Activated CD4-positive, CD25-positive, alpha-beta regulatory T cell (primary cell): ENCODE measurements at places on chromosomes 4 and X.

DNA sequence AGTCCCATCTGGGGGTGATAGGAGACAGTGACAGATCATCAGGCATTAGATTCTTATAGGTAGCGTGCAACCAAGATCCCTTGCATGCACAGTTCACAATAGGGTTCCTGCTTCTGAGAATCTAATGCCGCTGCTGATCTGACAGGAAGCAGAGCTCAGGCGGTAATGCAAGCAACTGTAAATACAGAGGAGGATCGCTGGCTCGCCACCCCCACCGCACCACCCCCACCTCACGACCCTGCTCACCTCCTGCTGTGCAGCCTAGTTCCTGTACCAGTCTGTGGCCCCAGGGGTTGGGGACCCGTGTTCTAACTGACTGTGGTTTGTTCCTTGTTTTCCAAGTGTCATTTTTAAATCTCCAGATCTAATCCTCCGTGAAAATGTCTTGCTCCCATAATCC lies 89.0 kb upstream of the MAPK10 start:
- no peak for DNase-seq

DNA sequence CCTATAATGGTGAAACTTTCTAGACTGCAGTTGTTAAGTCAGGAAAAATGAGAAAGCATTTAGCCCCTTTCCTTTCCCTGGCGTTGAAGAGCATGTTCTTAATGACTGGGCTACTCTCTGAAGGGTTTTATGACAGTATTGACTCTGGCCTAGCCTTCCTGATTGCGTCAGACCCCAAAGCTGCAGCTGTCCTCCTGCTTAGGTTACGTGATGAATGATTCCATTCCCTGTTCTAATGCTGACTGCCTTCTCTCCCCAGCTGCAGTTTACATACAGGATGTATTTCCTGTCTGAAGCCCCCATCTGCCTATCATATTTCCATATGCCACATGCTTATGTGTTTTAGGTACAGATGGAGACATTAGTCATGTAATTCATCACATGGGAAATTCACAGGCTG lies 105.8 kb upstream of the EGFL6 start:
- DNase-seq, result no peak

- DNase-seq, result no peak
Observed at GRCh38 chrX:52852110-52852860, 15.6 kb downstream of the XAGE3 start.

DNA sequence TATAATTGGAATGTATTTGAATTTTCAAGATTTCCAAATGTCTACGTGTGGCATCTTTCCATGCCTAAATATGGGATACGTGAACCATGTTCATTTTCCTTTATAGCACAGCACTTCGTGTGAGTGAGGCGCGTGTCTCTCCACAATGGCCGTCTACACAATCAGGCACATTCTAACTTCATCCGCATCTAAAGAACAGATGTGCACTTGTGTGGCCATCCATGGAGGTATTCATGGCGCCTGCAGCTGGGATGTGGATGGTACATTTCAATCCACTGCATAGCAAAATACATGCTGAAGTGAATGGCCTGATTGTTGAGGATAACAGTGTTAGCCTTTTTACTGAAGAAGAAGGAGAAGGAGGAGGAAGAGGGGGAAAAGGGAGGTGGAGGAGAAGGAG lies 34.5 kb upstream of the TRIM2 start:
- no peak for DNase-seq

DNA sequence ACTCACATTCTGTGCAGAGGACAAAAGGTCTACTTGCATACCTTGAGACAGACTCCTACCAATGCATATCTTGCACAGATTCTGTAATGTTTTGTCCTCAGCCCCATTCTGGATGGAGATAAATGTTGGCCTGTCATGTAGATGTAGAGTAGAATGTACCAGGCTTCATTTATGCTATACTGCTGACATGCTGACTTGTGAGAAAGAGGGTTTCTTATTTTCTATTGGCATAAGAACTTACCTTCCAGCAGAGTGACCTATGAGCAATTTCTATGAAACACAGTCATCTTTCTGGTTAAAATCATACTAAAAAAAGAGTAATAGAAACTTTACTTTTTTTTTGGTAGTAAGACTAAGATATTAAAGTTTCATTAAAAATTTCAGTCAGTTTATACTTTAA lies 17.2 kb downstream of the SLC4A4 start:
- no peak for DNase-seq

- DNase-seq, result no peak
Observed at GRCh38 chrX:136468391-136469103, 19.2 kb upstream of the BRS3 start.

DNA sequence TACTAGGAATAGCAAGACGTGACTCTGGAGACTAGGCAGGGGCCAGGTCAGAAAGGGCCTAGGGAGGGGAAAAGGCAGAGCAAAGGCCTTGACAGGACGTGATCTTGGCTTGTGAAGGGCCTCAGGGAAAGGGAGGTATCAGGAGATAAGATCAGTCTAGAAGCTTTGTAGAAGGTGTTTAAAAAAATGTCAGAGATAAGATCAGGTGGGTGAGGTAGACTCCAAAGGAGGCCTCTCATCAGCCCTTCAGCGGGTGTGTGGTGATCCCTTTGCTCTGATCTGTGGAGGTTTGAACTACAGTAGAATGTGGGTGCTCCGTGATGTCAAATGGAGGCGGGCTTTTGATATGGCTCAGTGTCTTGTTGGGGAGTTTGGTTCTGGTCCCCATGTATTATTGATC lies 78.8 kb upstream of the PRPS1 start:
- DNase-seq, result no peak

DNA sequence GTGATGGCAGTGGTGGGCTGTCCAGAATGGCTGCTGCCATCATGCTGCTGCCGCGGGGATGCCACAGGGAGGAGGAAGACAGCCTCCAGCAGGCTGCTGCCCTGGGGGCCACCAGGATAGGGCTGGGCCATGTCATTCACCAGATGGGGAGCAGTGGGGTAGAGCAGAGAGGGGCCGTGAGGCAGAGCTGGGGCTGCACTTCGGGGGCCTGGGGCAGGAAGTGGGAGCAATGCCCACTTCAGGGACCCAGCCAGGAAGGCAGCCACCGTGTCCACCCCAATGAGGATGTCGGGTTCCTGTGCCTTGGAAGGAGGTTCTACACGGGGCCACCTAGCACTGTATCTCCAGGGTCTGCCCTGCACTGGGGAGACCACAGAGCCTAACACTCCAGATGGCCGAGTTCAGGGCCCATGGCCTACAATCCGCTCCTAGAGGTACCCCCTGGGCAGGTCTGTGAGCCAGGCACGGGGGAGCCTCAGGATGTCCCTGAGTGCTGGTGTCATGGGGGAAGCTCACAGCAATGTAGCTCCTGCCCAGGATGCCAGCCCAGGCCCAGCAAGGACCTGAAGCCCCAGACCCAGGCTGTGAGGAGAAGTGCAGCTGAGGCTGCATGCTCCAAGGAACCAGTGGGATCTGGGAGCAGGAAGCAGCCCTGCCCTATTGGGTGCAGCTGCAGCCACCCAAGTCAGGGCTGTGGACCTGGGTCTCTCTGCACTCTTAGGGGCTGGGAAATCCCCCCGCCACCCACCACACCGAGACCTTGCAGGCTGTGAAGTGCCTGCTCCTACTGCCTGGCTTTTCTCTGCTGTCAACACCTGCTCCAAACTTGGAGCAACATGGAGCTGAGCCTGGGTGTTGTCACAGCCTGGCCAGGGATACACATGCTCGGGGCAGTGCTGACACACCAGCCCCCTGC lies 140.3 kb downstream of the PDHA2 start:
- no peak for DNase-seq

DNA sequence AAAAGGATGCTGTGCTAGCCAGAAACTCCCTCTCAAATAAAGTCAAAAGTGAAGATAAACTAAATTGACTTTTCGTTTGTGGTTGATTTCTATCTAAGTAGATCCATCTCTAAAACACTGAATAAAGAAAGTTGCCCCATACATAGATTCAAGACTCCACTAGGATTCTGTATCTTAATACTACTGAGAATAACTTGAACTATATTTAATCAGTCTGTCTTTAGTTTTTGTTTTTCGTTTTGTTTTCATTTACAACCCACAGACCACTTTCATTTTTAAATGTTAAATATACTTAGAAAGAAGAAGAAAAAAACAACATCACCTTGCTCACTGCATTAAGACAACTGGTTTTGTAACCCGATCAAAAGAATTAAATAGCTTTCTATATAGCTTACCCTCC lies 655.0 kb downstream of the RPA4 start:
- no peak for DNase-seq

GRCh38 chr4:84677995-84678394 lies 95.1 kb downstream of the CDS1 start:
- no peak for DNase-seq

DNA sequence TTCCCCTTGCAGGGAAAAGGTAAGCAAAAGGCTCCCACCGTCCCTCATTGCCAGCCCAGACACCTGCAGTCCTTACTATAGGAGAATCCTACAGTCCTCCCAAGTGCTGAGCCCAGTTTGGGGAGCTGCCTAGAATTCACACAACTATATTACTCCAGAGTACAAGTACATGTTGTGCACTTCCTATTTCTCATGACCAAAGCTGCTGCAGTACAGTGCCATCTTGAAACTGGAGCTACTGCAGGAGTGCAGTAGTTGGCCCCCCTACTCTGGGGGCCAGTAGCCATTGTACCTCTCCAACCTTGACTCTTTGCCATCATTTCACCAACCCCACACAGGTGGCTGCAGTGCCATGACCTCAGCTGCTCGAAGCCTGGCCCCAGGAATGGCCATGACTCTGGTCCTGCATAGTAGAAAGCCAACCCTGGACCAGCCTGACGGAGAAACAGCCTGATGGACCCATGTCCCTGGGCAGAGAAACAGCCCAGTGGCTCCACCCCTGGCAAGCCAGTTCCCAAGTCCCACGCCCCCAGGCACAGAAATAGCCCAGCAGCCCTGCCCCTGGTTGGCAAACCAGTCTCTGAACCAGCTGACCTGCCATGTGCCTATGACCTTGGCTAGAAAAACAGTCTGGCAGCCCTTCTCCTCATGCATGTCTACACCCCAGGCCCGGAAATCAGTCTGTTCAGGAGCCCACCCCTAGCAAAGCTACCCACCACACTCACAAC lies 51.9 kb downstream of the PHKA1 start:
- no peak for DNase-seq

GRCh38 chr4:98692411-98692810 lies 34.0 kb upstream of the TSPAN5 start:
- no peak for DNase-seq

DNA sequence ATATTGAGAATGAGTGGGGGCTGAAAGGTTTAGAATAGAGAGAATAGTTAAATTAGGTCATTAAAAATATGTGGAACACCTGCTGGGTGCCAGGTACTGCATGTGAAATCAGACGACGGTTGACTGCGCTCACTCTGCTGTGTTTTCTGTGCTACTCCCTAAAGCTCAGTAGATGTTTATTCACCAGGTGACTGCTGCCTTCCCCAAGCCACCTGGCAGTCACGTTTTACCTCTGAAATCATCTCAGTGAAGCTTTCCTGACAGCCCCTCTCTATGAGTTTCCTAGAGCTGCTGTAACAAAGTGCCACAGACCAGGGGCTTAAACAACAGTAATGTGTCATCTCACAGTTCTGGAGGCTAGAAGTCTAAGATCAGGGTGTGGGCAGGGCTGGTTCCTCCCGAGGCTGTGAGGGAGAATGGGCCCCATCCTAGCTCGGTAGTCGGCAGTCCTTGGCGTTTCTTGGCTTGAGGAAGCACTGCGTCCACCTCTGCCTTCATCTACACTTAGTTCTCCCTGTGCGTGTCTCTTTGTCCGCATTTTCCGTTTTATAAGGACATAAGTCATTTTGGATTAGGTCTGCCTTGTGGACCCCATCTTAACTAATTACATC lies 25.3 kb downstream of the ADD1 start:
- DNase-seq, result no peak

DNA sequence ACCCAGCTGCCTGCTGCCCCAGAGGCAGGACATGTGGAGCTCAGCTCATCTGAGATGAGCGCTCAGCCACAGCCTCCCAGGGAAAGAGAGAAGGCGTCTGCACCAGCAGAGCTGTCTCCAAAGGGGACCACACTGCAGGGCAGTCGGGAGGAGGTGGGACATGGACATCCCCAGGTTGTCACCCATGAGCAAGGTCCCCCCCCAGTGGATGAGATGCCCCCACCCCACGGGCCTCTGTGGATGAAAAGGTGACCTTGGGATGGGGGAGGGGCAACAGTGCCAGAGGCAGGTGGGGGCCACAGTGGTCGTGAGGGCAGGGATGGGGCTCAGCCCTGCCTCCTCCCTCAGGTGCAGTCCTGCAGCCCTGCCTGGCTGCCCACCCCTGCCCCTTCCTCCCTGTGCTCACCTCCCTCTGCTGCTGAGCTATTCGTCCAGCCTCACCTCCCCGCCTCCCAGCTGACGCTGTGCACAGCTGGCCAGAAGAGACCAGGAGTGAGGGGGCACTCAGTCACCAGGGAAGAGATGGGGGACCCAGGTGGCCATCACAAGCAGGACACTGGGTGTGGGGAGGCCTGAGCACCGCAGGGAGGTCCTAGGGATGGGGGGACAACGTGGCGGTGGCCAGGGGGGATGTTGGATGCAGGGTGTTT lies 9.3 kb downstream of the NKX1-1 start:
- no peak for DNase-seq

- DNase-seq, result no peak
Observed at GRCh38 chr4:183571350-183571941, 66.6 kb downstream of the ING2 start.

GRCh38 chrX:72408885-72409284 lies 103.2 kb upstream of the CITED1 start:
- no peak for DNase-seq
